ENCODE measurements at places on chromosomes 6 and 20. TPM values are rescaled to one million over a fixed set of nuclear protein-coding genes. Genes with fewer than 3 reads are reported as not detected.

Gene FLRT3
- 5.0 TPM for total RNA-seq

Gene SLC24A3
- total RNA-seq, result not detected

Gene KCNK16
- not detected for total RNA-seq

Gene CST5
- not detected for total RNA-seq

Gene IL22RA2
- not detected for total RNA-seq

Gene PRKN
- 7.4 TPM for total RNA-seq

Gene PREX1
- 16.9 TPM for total RNA-seq

Data from smooth muscle cell of trachea (primary cell).